Head of caudate nucleus (tissue), 42 donors: ENCODE measurements at places on chromosomes 16 and 17.

DNA sequence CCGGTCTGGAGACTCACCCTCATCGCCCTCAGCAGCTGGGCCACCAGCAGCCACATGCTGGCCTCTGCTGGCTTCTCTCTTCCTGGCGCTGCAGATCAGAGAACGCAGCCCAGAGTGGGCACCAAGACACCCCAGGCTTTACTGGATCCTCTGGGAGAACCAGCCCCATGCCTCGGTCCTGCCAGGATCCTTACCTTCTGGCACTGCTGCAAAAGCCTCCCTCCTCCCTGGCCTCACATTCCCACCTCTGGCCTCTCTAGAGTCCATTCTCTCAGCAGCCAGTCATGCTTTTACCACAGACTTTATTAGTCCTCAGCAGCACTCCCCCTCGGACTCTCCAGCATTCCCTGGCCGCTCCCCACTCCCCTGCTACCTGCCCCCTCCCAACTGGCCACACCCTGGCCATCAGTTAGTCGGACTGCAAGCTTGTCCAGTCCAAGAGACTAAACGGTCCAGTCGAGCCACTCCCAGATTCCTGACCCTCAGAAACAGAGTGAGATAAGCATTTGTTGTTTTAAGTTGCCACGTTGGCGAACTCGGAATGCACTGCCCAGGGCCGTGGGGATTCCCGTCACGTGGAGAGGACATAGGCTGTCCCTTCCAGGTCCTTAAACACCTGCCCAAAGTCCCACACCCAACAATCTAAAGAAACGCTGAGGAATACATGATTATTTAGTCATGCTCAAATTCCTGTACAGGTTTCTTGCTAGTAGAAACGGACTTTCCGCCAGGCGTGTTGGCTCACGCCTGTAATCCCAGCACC, 5.9 kb upstream of the SPG7 start:
- no peak for DNase-seq

DNA sequence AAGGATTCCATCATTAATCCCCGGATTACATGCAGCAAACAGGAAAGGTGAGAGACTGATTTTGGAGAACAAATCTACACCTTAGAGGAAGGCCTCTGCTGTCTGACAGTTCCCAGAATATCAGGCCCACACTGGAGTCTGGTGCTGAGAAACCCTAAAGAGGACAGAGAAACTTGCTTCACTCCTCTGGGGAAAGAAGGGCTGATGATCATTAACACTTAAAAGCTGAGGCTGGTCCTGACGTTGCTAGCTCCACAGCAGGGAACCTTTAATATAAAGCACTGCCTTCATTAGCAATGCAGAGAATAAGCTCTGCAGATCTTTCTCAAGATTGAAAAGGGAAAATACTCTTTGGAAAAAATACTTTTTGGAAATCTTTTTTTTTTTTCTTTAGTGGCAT, 1472.4 kb upstream of the GOT2 start:
- no peak for DNase-seq

DNA sequence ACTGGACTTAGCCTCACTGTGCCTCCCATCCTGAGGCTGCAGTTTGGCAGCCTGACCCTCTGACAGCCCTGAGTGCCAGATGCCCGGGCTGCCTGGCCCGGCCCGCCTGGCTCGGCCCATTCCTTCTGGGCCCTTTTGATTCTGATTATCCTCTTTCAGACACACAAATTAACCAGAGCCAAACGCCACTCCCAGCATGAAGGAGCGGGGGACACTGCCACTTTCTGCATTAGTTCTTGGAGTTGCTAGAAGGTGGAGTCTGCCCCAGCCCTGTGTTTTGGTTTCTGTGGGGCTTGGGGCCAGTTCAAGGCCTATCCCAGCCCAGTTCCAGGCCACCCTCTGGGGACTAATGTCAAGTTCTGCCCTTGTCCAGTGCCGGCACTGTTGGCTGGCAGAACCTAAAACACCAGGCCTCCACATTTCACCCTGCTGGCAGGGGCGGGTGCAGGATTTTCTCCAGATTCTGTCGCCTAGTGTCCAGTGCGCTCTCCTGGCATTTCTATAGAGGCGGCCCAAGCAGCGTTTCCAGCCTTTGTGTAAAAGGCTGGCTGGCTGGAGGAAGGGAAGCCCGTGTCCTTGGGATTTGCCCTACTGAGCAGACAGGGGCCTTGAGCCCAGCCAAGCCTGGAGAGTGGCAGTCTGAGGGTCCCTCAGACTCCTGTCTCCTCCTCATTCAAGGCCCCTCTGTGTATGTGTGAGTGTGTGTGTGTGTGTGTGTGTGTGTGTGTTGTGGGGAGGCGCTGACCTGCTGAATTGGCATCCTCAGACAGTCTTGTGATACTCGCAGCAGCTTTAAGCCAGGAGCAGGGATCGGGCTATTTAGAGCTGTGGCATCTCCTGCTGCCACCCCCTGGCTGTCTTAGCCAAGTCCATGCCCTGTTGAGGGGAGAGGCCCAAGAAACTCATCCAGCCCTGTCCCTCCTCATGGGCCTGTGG, 21.4 kb downstream of the PLCD3 start:
- peak; percentile 43 for DNase-seq

DNA sequence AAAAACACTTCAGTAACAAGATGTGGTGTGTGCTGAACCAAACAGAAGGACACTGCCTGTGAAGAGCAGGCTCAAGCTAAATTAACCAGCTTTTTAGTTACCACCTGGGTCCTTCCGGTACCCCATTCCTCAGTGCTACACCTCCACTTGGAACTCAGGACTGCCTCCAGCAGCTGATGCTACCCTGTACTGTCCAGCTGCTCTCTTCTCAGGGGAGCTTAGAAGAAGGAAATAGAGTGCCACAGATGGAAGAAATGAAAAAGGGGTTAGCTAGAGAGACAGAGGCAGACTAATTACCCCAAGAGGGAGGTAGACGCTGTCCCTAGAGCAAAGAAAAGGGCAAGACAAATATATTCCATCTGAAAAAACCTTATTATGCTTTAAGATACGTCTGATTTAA, 5.7 kb downstream of the MED13 start:
- DNase-seq, result no peak

DNA sequence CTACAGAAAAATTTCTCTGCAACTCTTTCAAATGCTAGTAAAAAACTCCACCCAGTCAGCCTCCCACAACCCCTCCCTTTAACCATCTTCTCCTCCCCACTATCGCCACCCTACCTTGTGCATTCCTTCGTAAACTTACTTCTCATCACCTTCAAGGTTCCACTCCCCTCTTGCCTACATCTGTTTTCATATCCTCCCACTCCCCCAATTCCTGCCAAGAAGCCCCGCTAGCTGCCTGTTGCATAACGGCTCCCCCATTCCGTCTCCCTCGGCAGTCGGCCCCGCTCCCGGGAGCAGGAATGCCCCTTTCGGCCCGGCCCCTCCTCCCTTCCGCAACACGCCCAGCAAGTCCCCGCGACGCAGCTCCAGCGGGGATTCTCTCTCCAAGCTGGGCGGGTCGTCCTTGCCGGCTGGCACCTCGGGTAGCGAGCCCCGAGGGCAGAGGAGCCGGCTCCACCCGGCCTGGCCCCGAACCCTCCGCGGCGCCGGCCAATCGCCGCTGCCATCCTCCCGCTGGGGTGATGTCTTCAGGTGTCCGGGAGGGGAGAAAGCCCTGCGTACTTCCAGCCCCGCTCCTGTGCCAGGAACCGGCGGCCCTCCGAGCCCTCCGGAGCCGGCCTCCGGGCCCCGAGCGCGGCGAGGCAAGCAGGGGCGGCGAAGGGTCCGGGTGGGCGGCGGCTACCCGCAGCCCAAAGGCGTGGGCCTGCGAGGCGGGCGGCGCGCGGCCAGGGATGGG, 1.5 kb downstream of the PHLPP2 start:
- DNase-seq, result peak; percentile 73

DNA sequence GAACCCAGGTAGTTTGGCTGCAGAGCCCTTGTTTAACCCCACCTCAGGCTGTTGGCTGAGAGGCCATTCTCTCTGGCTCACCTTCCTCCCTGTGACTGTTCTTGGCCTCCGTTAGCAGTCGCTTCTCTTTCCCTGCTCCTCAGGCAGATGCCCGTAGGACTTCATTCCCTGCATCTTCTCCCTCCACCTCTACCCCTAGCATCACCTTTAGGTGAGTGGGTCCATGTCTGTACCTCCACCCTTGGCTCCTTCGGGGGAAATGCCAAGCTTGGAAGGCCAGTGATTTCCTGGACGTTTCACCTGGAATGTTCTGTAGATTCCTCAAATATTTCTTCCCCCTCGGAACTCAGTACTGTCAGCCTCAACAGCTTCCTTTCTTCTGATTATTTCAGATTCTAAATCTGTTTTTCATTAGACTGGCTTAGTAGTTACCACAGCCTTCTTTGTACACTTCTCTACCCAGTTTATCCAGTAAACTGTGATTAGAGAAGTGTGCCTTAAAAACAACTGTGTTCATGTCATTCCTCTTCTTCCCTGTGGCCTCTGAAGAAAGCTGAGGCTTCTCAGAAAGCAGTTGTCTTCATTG, 227.9 kb downstream of the MSI2 start:
- DNase-seq, result no peak

- DNase-seq, result no peak
Observed at GRCh38 chr16:4385789-4386450, 14.3 kb downstream of the VASN start.

- no peak for DNase-seq
Observed at GRCh38 chr17:79850571-79851460, 11.6 kb upstream of the CBX4 start.

GRCh38 chr17:13036751-13037150, 18.9 kb upstream of the ELAC2 start:
- DNase-seq, result no peak

DNA sequence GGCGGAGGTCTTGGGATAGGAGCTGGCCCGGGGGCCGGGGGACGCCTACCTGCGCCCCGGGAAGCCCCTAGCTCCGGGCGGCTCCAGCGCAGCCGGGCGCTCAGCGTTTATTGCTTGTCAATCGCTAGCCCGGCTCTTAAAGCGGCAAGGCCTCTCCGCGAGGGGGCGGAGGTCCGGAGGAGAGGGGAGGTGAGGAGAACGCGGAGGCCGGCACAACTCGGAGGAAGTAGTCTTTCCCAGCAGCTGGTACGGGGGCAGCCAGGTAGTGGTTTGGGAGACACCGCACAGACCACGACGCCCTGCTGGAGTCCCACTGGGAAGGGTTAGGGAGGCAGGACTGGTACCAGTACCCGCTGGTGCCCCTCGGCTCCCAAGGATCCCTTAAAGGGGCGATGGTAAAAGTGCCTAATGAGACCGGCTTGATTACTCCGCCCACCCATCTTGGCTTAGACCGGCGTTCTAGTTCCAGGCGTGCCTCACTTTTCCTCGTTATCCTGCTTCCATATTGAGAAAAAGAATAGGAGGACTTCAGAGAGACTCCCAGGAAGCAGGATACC, at the start of gene MPP2:
TSS of gene MPP2 (minus strand) at position 112 of the 557 bp plus-strand sequence. CDS start 3,076 bp downstream, outside the sequence.
- DNase-seq, result peak; percentile 81

- no peak for DNase-seq
Observed at GRCh38 chr16:18037051-18037450, 299.5 kb downstream of the NPIPA8 start.

- no peak for DNase-seq
Observed at GRCh38 chr16:80580109-80580832, 39.5 kb downstream of the DYNLRB2 start.

DNA sequence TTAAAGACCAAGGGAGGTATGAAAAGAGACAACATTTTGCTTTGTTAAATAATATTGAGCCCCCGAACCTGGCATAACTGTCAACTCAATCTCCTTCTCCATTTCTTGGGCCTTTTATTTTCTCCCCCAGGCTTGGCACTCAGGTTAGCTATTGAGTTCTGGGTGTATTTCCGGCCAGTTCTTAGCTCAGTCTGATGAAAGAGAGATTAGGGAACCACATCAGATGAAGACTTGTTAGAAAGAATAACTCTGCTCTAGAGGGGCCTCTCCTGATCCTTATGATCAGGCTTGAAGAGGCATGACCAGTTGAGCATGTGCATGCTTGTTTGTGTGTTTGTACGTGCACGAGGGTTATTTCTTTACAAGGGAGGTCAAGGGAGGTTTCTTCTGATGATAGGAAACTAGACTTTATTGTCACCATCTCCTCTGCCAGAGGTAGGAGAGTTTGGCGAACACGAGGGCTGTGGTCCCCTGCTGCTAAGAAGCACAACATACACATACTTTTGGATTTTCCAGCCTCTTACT, 29.2 kb upstream of the HS3ST2 start:
- no peak for DNase-seq

GRCh38 chr16:12419151-12419550, 384.5 kb downstream of the CPPED1 start:
- no peak for DNase-seq

- DNase-seq, result no peak
Observed at GRCh38 chr17:77888242-77889134, 70.0 kb upstream of the TNRC6C start.

DNA sequence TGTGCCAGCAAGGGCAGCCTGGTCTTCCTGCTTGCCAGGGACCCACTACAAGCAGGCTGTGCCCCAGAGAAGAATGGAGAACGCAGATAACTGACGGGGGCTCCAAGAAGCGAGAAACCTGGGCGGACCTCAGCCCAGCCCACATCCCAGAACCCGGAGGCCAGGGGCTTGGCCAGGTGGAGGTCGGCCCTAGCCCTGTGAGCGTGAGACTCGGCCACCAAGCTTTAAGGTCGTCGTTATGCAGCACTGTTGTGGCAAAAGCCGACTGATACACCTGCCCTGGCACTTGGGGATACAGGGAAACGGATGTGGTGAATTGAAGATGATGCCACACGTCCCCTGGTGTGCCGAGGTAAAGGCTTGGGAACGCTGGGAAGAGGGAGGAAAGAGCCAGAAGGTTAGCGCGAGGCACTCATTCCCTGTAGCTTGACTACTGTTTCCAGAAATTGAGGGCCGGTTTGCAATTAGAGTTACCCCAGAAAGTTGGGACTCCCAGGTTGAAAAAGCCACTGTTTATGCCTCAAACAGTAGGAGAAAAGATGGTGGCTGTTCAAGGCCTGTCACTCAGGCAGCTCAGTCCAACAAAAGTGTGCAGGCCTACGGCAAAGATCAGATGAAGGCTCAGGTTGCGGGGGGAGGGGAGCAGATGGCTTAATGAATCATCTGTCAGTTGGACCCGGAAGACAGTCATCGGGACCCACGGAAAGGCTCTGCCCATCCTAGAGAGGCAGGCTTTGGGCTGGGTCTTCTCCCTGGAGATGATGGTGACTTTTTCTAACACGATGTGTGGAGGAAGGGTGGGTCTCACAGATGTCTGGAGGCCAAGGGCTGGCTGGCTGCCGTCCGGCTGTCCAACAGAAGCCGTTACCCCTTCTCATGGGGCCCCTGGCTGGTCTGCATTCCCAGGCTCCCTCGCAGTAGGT, 45.6 kb upstream of the BAHCC1 start:
- DNase-seq, result no peak

DNA sequence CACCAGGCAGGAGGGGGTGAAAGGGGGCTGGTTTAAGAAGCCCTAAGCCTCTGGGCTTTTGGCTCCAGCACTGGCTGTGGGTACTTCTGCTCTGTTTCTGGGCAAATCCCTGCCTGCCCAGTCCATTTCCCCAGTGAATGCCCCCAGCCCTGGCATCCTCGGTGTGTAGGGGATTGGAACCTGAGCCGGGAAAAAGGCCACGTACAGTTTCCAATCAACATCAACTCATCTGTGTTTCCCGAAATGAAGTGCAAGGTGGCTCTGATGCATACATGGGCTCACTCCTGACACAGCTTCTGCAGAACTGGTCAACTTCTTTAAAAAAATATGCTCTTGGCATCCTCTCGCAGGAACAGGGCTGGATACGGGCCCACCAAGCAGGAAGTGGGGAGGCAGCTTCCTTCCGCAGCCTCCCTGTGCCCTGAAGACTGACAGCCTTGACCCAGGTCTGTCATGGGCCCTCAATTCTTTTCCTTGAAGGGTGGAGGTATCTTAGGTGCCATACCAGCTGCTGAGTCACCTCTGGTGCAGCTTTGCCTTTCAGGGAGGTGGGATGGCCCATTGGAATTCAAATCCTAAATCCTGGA, 73.3 kb downstream of the N4BP1 start:
- no peak for DNase-seq

- DNase-seq, result no peak
Observed at GRCh38 chr17:28773736-28774135, 29.9 kb downstream of the TRAF4 start.
